ENCODE measurements at places on chromosomes 3 and 15.

- DNase-seq = no peak
Measured at GRCh38 chr15:50275908-50276307, 10.4 kb upstream of the HDC start.

- no peak for DNase-seq
Measured at GRCh38 chr3:125281381-125281780, 68.8 kb upstream of the SLC12A8 start.

DNA sequence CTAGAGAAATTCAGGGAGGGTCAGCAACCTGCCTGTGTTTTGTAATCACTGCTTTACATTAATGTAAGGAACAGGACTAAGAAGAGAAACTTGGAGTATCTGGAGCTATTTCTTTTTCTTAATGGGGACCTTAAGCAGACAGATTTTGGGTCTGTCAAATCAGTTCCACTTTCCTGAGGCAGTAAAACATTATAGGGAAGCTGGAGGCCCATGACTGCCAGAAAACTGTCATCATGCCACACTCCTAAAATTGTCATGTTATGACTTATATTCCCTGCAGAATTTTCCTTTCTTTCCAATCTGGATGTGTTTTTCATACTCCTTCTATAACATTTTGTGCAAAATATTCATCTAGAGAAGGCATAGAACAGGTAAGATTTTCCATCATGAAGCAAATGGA lies 28.8 kb downstream of the DGKG start:
- DNase-seq = no peak

- DNase-seq = no peak
Measured at GRCh38 chr3:184910664-184911063, 98.7 kb downstream of the VPS8 start.

DNA sequence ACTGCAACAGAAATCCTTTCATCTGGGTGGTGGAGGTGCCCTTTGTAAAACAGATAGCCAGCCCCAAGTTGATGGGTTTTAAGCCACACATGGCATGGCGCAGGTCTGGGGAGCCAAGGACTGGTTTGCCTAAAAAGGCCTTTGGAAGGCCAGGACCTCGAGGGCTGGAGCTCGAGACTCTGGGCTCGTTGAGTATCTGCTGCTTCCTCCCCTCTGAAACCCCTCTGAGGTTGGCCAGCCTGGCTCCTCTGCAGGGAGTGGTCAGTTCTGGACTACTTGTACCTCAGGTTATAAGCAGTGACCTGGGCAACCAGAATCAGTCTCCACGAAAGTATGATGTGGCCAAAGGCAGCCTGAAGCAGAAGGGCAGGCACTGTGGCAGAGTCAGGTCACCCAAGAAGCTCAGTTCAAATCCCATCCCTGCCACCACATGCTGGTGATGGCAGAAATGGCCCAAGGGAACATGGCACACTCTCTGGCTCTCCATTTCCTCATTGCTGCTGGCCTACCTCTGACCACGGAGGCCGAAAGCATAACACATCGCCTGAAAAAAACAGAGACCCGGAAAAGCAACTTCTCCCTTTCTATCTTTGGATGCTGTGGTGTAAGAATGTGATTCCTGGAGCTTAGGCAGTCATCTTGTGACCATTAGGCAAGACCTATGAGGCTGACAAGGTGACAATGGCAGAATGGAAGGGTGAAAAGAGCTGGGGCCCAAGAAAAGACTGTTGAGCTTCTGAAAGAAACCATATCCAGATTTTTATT lies 51.2 kb downstream of the WNT7A start:
- DNase-seq = no peak

GRCh38 chr15:93042211-93042610 lies 46.8 kb downstream of the RGMA start:
- DNase-seq = no peak

DNA sequence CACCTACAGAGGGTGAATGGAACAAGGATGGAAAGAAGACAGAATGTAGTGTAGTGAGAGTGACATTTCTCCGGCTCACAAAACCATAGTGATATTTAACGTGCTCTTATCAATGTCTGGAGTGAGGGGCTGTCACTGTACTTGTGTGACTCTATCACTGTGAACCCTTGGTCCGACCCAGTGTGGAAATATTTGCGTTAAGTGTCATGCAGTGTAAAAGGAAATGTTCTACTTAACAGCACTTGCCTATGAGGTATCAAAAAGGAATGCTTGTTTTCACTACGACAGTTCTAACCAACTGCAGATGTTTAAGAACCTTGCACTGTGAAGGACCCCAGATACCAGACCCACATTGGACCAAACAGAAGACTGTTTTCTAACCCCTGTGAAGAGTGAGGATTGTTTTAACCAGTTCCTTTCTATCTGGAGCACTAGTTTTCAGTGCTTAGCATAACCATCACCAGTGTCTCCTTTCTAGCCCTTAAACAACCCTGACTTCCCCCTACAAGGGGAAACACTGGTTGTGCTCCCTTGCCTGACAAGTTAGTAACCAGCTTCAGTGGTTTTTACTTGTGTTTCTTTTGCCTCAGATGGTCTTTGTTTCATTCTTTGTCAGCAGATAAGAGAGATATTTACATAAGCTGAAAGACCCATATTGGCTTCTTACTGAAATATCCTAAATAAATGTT lies 144.7 kb upstream of the ABHD17C start:
- no peak for DNase-seq

GRCh38 chr3:136862617-136863322 lies 762 bp downstream of the NCK1 start:
- DNase-seq = peak; percentile 23

- DNase-seq = no peak
Measured at GRCh38 chr3:150327678-150328653, 80.1 kb upstream of the TSC22D2 start.

DNA sequence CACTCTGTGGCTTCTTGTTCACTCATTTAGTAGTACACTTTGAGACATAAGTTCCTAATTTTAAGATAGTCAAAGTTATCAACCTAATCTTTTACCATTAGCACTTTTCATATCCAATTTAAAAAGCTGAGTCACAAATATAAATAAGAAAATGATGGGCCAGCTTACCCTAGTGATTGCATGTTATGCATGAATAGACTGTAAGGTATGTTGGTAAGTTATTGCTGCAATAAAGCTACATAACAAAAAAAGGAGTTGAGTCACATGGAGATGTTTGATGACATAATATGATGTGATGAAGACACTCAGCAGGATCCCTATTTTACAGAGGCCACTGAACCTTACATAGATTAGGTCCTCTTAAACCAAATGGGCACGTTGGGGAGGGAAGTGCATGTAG lies 161.3 kb downstream of the OCA2 start:
- DNase-seq = no peak

DNA sequence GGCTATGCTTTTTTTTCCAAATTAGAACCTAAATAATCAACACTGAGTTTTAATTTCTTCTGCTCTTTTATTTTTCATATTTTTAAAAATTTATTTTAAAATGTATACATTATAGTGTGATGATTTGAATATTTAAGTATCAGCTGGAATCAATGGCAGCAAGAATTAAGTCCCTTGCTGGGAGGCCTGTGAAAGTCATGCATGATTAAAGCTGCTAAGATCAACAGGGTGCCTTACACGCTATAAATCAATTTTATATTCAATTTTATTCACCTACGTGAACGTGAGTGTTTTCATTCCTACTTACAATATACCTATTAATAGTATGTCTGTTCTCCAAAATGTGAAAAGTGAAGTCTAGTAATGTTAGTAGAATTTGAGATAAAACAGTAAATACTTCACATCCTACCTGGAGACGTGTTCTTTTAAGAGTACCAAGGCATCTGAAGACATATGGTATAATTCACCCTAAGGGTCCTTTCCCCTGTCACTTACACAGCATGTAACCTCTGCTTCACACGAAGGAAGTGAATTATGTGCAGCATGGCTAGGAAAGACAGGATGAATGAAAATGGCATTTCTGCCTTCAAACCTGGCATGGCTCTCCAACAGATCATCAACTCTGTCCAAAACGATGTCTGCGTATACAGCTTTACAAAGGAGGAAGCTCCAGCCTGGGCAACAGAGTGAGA lies 640.4 kb upstream of the ROBO1 start:
- no peak for DNase-seq

GRCh38 chr3:185052631-185053030 lies 100.2 kb downstream of the C3orf70 start:
- DNase-seq = no peak

GRCh38 chr3:120555657-120556509 lies 40.3 kb upstream of the NDUFB4 start:
- DNase-seq = no peak

GRCh38 chr15:72086920-72087648 lies 30.9 kb downstream of the MYO9A start:
- DNase-seq = no peak

GRCh38 chr15:92069308-92070250 lies 216.1 kb downstream of the SLCO3A1 start:
- DNase-seq = no peak

DNA sequence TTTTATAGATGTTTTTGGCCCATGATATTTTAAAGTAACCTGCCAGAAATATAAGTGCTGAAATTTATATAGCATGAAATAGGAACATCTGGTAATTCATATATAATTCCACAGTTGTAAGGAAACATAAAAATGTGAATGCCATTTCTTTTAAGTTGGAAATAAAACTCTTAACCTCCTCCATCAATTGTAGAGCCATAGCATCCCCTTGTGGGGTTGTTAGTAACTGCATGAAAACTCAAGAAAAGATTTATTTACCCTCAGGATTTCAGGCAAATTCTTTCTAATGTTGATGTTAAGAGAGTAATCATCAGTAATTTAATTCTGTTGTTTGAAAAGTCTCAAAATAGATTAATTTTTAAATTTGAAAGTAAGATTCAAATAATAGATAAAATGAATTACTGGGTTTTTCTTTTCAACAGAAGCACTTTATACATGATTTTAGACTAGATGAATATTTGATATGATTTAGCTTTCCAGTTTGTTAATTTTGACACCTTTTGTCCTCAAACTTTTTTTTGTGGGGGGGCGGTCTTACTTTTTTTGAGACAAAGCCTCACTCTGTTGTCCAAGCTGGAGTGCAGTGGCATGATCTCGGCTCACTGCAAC lies 74.7 kb downstream of the RASA2 start:
- DNase-seq = peak; percentile 46

DNA sequence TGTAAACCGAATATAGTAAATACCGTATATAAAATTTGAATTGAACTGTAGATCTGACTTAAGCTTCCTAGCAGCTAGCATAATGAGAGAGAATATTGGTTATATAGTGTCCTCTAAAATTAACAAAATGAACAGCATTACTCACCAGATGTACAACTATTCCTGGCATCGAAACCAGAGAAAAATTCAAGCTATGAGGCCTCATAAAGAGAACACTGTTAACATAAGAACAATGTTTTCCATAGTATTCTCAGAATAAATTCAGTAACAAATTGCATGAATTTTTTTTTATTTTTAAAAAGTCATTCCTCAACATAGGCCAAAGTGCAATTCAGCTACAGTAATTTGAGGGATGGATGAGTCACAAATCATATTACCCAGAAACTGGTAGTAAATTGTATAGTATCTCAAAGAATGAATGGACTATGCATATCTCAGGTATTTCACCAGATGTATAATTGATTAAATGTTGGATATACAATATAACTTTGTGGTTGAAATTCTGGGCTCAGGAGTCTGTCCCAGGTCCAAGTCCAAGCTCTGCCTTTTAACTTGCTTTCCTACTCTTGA lies 5.0 kb downstream of the TMEM207 start:
- DNase-seq = no peak

GRCh38 chr3:119794971-119795612 lies 13.2 kb downstream of the NR1I2 start:
- no peak for DNase-seq

DNA sequence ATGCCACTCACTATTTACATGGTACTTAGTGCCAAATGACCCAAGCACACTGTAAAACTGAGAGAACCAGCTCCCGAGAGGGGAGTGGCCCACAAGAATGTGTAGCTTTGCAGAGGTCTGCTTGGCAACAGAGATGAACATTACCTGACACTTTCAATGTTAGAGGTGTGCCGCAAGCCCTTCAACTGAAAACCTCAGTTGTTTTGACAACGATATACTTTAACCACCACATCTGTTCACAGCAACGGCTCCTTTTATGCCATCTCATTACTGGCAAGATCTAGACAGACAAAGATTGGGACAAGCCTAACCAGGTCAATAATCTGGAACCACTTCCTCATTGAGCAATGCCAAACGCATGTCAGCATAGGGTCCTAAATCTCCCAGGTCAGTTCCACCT lies 23.7 kb downstream of the NEK10 start:
- no peak for DNase-seq

DNA sequence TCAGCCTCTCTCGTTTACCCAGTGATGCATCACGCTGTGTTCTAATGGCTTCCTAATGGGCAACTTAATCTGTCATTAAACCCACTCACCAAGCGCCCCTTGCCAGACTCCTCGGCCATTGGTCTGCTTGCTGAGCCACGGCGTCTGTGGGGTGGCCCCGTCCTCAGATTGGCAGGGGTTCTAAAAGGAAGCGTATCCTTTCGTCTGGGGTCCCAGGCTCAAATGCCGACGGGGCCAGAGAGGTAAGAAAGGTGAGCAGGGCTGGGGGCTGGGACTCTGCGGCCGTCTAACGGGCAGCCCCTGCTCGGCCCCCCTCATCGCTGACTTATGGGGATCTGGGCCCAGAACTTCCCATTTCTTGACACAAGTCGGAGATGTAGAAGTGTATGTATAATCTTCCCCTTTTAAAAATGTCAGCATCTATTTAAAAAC lies 315.1 kb upstream of the PROK2 start:
- DNase-seq = no peak

GRCh38 chr3:27573138-27573537 lies 89.0 kb upstream of the SLC4A7 start:
- DNase-seq = no peak

- peak; percentile 40 for DNase-seq
Measured at GRCh38 chr15:85296615-85297402, 83.6 kb upstream of the AKAP13 start.

DNA sequence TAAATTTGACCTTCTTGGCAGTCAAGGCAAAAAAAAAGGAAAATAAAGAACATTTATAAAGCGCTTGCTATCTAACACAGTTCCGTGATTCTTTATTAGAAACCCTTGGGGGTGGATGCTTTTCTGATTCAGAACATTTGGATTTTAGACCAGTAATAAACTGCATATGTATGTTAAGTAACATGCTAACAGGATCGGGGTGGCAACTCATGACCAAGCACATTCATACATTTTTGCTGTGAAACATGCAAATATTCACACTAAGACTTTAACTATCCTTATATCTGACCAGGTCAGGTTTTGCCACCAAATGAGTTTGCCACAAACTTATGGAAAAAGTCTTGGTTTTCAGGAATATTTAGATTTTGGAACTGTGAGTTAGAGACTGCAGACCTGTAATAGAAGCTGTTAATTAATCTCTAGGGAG lies 30.4 kb upstream of the KLF13 start:
- no peak for DNase-seq

DNA sequence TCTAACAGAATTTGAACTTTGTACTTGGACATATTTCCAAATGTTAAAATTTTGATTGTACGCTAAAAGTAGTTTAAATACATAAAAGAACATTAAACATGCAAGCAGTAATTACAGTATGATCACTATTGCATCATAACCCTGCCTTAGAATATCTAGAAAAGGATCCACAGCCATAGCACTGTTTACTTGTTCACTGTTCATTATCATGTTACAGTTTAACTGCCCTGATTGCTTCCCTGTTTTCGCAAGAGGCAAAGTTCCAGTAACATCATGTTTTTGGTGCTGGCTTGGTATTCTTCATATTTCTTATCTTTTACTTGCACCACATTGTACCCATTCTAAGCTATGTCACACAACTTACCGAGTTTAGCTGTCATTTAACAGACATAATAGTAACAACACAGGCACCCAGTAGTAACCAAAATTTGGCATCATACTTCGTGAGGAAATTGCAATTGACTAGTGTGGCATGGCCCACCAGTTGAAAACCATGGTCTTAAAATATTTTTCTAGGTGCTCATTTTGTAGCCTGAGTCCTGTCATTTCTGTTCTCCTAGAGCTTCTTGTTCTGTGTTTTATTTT lies 13.3 kb upstream of the TMEM87A start:
- no peak for DNase-seq

Measured in activated CD4-positive, alpha-beta T cell treated with anti-CD3 and anti-CD28 coated beads for 24 hours (primary cell).